ENCODE measurements at places on chromosomes 1 and 21.

- no peak for DNase-seq
These were observed 109.5 kb upstream of the SIM2 start for GRCh38 chr21:36589352-36589971.

DNA sequence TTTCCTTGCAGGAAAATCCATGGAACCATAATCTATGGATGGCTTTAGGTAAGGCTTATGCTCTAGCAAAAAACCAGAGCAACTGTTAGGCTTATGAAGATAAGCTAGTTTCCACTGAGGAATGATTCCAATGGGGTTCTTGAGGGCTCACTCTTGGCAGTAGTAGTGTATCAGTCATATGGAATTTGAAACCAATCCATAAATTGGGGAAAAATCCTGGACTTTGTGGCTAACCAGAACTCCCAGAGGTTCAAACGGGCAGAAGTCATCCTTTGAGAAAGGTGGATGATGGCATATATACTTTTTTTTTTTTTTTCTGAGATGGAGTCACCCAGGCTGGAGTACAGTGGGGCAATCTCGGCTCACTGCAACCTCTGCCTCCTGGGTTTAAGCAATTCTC is 54.2 kb upstream of the ATF3 start:
- no peak for DNase-seq

DNA sequence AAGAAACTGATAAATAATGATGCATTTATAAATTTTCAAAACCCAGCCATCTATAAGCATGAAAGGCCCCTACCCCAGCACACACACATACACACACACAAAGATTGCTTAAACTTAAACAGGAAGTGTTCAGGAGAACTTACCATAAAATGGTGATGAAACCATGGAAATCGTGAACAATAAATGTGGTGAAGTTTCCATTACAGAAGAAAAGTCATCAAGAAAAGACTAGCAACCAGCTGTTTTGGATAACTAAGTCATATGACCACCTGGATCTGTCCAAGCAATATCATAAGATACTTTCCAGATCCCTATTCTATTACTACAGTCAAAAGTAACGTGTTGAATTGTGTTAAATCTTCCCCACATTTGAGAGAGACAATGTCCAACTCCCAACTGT is 24.1 kb downstream of the RGS5 start:
- DNase-seq: no peak

GRCh38 chr1:33007190-33008050 is 29.3 kb downstream of the AK2 start:
- no peak for DNase-seq

- DNase-seq: no peak
These were observed 6.1 kb upstream of the KLF17 start for GRCh38 chr1:44112486-44112885.

DNA sequence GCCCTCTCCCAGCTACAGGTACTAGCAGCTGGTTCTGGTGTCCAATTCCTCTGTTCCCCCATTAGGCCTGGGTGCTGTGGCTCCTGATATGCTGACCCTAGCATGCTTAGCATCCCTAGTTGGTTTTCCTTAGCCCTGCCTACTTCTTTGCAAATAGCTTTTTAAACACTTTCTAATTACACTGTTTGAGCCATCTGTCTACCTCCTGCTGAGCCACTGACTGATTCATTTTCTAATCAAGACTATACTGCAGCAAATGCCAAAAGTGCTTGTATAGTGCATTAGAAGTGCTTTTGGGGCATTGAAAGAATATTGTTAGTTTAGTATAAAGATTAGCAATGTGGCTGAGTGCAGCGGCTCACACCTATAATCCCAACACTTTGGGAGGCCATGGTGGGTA is 36.3 kb downstream of the ERICH3 start:
- no peak for DNase-seq

DNA sequence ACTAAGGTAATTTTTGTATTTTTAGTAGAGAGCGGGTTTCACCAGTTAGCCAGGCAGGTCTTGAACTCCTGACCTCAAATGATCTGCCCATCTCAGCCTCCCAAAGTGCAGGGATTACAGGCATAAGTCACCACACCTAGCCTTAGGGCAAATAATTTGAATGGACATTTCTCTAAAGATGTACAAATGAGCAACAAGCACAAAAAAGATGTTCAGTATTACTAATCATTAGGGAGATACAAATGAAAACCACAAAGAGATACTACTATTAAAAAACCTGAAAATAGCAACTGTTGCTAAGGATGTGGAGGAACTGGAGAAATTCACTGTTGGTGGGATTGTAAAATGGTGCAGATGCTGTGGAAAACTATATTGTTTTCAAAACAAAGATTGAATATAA is 79.1 kb downstream of the GABPA start:
- DNase-seq: no peak

DNA sequence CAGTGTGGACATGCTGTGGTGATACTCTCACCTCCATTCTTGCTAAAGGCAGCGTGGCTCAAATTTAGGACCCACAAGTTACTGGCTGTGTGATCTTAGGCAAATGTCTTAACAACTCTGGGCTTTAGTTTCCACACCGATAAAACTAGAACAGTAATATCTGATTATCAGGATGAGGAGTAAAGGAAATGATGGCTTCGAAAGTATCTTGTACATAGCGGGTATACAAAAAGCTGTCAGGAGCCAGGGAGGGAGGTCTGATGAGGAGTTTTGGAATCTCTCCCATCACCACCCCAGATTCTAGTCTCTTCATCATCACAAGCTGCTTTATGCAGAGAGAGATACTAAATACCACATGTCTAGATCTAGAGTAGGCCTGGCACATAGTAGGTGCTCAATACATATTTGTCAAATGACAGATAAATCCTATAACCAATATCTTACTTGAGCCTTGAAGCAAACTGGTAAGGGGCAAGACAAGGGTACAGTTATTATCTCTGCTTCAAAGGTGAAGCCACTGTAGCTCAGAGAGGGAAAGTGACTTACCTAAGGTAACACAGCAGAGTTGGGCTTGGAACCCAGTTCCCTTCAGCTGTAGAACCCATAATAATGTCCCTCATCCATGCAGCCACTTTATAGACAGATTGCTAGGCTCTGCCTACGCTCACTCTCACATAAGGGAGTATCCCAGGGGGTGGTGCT is 9.5 kb upstream of the FGR start:
- DNase-seq: no peak

GRCh38 chr1:15943992-15944307 is 32.0 kb downstream of the ZBTB17 start:
- no peak for DNase-seq

DNA sequence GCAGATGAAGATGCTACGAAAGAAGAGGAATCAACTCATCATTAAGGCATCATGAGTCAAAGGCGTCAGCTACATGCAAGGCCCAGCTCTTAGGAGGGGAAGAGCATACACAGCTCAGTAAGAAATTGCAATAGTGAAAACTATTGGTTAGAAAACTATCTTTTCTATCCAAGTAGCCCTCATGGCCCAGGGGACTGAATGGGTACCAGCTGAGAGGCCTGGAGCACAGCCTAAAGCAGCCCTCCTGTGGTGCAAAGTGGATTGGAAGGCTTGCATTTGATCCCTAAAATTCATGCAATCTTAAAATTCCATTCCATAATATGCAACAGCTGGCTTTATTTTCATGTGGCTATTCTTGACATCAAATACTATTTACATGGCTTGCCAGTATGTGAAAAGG is 251.8 kb upstream of the USP24 start:
- DNase-seq: no peak

DNA sequence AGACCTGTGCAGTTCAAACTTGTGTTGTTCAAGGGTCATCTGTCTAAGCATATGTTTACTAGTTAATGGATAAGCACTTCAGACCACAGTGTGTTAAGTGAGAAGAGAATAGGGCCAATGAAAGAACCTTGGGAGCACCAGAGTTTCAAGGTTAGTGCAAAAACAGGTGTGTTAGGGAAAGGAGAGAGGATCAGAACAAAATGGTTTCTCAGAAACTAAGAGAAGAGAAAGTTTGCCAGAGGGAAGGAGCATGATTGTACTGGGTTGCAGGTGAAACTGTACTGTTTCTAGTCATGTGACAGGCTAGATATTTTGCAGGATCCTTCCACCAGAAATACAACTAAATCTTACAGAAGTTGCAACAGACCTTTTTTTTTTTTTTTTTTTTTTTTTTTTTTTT is 23.3 kb downstream of the RPRD2 start:
- DNase-seq: no peak

DNA sequence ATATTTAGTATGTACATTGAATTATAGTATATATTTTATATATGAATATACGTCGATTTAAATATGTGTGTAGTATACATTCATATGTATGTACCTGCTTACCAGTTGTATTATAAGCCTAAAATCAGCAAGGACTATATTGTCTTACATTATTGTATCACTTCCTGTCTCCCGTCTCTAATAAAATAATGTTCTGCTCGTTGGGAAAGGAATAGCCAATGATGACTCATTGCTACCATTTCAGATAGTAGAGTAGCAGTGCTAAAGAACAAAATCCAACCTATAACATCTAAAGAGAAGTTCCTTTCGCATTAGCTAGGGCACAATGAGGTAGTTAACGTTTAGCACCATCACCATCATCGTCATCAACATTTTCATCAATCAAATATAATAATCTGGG is 39.9 kb upstream of the SMYD2 start:
- no peak for DNase-seq

DNA sequence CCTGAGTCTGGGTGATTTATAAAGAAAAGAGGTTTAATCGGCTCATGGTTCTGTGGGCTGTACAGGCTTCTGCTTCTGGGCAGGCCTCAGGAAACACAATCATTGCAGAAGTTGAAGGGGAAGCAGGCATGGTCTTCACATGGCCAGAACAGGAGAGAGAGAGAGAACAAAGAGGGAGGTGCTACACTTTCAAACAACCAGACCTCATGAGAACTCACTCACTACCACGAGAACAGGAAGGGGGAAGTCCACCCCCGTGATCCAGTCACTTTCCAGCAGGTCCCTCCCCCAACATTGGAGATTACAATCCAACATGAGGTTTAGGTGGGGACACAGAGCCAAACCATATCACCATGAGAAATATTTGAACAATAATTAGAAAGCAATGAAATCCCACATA is 222.9 kb downstream of the FAM72C start:
- DNase-seq: no peak

GRCh38 chr1:95388031-95388430 is 154.0 kb downstream of the RWDD3 start:
- no peak for DNase-seq

- DNase-seq: no peak
These were observed 166.4 kb upstream of the ADGRL2 start for GRCh38 chr1:81634294-81634693.

DNA sequence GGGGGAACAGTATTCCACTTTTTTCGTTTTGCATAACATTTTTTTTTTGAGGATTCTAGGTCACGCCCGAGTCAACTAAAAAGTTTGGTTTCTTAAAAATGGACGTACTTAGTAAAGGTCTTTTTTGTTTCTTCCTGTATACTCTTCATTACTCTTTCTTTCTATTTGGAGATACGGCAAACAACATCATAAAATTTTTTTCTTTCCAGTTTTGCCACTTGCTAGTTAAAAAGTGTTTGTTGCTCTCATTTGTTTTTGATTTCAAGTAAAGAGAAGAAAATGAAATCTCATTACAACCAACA is 788 bp upstream of the MPC2 start:
- DNase-seq: no peak

DNA sequence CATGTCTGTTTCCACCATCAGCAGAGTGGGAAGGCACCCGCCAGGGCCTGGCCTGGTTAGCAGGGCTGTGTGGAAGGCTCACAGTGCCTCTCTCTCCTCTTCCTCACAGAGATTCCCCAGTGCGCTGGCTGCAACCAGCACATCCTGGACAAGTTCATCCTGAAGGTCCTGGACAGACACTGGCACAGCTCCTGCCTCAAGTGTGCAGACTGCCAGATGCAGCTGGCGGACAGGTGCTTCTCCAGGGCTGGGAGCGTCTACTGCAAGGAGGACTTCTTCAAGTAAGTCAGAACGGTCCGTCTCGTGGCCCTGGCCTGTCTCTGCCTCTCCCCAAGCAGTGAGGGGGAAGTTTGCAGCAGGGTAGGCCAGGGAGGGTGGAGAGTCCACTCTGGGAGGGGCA is 18.1 kb downstream of the LHX4 start:
- no peak for DNase-seq

- no peak for DNase-seq
These were observed 59.4 kb downstream of the ZZZ3 start for GRCh38 chr1:77623066-77623465.

GRCh38 chr1:240652961-240653409 is 41.0 kb upstream of the GREM2 start:
- DNase-seq: no peak

- DNase-seq: no peak
These were observed 865 bp downstream of the ADPRS start for GRCh38 chr1:36089393-36090121.

DNA sequence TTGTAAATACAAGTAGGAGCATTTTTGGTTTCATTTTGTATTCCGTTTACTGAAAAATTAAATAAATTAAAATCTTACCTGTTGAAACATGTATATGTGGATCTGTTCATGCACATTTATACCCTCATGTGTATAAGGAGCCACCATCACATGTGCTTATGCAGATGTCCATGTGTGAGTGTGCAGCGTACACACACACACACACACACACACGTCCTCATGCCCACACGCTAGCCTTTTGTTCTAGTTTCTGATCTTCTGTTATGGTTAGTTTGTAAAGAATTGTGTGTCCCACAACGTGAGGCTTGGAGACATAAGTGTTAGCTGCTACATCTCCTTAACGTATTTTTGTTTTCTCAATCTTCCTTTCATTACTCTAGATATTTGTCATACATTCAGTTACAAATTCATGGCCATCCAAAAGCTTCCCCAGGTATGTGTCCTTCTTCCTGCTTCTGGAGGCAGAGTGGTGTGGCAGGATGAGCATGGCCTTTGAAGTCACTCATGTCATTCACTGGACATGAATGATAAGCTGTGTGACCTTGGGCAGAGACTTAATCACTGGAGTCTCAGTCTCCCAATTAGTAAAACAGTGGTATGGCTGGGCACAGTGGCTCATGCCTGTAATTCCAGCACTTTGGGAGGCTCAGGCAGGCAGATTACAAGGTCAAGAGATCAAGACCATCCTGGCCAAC is 54.6 kb downstream of the TENT5C start:
- no peak for DNase-seq

DNA sequence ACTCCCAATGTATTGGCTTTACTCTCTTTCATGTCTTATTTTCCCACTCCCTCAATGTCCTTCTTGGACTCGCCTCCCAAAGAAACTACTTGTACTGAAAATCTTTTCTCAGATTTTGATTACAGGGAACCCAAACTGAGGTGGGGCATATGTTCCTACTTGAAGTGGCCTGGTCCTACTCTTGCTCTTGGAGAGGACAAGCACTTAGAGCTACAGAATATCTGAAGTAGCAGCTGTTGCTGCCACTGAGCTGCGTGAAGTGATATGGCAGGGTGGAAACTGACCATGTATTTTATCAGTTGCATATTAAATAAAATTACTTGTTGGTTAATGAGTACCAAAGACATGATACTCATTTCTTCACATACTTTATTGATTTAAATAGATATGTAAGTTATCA is 129.5 kb downstream of the TSEN15 start:
- no peak for DNase-seq

DNA sequence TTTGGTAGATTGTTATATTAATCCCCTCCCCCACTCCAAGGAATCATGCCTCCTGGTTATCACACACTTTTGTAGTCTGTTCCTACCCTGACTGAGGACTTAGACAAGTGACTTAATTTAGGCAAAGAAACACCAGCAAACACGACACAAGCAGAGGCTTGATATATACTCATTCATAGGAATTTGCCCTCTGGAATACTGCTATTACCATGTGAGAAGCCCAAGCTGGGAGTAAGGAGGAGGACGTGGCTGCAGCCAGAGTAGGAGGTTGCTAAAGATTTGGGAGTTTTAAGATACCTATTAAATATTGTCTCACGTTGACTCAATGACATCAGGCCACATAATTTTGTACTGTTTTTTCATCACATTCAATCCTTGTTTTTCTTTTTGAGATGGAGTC is 100.2 kb downstream of the LRRC53 start:
- no peak for DNase-seq
